ENCODE measurements at places on chromosomes 16 and 17. TPM values are rescaled to one million over a fixed set of nuclear protein-coding genes. Genes with fewer than 3 reads are reported as not detected.

The SEPTIN12 gene
- total RNA-seq, result not detected

The OR3A3 gene
- total RNA-seq, result not detected

The KRTAP17-1 gene
- not detected for total RNA-seq

The MEOX1 gene
- total RNA-seq, result 1.9 TPM

The HP gene
- total RNA-seq, result not detected

The CCL13 gene
- total RNA-seq, result not detected

The OR4D1 gene
- total RNA-seq, result not detected

The MT1A gene
- total RNA-seq, result 16.4 TPM

The SOST gene
- not detected for total RNA-seq

The WFIKKN1 gene
- 0.06 TPM for total RNA-seq

The SLC6A4 gene
- 2.5 TPM for total RNA-seq

DNA sequence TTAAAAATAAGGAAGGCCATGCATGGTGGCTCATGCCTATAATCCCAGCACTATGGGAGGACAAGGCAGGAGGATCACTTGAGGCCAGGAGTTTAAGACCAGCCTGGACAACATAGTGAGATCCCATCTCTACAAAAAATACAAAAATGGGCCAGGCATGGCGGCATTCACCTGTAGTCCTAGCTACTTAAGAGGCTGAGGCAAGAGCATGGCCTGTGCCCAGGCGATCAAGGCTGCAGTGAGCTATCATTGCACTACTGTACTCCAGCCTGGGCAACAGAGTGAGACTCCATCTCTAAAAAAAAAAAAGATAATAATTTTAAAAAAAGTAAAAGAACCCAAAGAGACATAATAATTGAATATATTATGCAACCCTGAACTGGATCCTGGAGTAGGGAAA is 83.6 kb upstream of the ZNF423 start:
- no peak for DNase-seq

DNA sequence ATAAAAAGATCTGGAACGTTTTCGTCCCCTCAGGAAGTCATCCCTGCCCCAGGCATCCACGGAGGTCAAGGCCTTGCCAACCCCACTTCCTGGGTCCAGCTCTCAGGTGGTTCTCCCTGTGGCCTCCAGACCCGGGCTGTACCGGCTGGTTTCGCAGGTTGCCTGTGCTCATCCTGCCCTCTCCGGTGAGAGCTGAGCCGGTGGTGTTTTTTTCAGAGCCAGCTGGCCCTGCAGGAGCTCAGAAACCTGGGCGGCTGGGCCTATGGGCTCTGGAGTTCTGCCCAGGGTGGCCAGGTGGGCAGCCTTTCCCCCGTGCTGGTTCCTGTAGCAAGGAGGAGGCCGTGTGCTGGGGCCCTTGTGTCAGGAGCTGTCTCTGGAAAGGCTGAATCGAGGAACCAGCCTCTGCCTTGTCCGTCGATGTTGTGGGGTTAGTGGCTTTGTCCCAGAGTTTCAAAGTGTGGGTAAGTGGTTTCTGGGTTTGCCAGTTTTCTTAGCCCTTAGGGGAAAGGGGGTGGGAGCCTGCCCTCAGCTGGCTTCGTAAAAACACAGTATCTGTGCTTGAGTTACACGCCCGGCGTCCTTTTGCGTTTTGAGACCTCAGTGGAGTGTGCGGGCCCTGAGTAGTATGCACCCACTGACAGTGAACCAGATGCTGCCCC is 23.6 kb downstream of the C16orf90 start:
- DNase-seq, result no peak

- no peak for DNase-seq
These were observed 34.4 kb upstream of the USP7 start for GRCh38 chr16:8998108-8998507.

DNA sequence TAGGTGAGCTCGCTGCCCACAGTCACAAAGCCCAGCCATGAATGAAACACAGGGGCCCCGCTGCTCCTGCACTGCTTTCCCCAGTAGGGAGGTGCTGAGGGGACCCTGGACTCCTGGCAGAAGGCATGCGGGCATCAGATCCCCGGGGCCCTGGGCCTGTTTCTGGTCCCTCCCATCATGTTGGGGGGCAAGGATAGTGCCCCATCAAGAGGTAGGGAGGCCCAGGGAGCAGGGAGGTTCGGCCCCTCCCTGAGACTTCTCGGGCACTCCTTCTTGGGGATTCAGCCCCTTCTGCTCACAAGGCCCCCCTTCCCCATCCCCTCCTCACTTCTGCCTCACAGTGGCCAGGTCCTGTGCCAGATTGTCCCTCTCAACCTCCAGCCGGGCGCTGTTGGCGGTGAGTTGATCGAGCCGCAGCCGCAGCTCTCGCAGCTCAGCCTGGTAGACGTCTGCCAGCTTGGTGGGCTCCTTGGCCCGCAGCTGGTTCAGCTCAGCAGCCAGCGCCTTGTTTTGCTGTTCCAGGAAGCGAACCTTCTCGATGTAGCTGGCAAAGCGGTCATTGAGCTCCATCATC is 515 bp downstream of the GFAP start:
- DNase-seq, result no peak

DNA sequence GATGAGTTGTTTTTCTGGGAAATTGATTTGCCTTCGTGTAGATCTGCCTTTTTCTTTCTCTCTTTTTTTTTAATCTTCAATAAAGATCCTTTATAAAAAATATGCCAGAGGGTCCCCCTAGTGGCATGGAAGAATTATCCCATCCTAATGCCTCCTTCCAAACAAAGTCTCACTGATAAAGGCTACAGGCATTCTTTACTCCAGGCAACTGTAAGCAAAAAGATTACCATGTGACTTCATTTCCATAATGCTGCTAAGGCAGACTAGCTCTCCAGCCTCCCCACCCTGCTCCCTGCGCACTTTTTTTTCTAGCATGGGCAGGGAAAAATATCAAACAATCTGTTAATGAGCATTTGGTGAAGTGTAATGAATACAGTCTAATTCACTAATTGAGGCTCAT is 220.2 kb upstream of the CDH8 start:
- DNase-seq, result no peak

DNA sequence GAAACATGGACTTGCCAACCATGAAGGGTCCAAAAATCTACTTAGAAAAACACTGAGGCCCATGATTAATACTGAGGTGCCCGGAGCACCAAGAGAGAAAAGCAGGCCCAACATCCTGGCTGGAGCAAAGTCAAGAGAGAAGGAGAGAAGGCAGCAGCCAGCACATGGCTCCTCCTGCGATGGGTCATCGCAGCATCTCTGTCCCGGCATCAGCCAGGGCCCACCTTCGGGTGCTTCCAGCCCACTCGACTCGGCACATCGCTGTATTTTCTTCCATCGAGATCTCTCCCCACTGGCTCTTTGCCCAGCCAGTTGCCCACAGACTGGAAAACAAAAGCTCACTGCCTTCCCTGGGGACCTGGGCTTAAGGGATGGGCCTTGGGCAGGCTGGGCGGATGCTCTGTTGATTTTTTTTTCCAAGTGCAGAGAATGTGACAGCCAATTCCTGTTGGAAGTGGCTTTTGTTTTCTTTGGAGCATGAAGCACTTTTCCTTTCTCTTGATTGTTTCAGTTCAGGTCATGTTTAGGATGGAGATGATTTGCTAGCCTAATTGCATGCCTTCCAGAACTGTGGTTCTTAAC is 58.1 kb downstream of the CYB5B start:
- no peak for DNase-seq

GRCh38 chr17:2871720-2872119 is 75.5 kb downstream of the RAP1GAP2 start:
- no peak for DNase-seq

GRCh38 chr17:18280249-18280648 is 19.8 kb downstream of the MIEF2 start:
- no peak for DNase-seq

DNA sequence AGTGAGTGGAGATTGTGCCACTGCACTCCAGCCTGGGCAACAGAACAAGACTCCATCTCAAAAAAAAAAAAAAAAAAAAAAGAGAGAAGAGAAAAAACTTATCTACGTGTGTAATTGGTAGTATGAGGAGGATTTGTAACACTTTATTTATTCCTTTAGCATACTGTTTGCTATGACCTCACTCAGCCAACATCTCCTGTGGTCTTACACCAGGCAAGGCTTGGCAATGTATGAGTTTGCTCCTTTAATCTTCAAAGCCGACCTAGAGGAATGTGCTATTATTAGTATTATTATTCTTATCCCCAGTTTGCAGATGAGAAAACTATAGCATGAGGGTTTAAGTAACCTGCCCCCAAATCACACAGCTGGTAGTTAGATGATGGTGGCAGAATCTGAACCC is 35.8 kb upstream of the HAPSTR1 start:
- no peak for DNase-seq

GRCh38 chr17:32870027-32870670 is 6.8 kb downstream of the MYO1D start:
- DNase-seq, result no peak

Data from glomerular endothelial cell (primary cell).